ENCODE measurements at places on chromosomes 11 and 22. TPM values are rescaled to one million over a fixed set of nuclear protein-coding genes. Genes with fewer than 3 reads are reported as not detected.

GRCh38 chr11:6443269-6444003, 2.6 kb upstream of the HPX start:
- DNase-seq = peak; percentile 53

DNA sequence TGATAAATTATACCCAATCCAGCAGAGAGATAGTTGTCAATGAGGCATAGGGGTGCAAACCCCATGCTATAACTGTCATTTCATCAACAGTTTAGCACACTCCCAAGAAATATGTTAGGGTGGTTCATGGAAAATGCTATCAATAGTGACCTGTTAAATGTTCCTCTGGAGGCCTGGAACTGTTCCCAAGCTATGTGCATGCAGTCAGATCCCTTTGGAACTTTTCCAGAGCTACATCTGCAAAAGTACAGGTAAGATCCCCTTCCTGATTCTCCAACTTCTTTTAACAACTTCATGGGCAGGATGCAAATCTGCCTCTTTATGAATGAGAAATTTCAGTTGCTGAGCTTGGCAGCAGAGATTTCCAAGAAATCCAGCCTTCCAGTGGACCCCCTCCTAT, 27.2 kb downstream of the ABTB2 start:
- no peak for DNase-seq

DNA sequence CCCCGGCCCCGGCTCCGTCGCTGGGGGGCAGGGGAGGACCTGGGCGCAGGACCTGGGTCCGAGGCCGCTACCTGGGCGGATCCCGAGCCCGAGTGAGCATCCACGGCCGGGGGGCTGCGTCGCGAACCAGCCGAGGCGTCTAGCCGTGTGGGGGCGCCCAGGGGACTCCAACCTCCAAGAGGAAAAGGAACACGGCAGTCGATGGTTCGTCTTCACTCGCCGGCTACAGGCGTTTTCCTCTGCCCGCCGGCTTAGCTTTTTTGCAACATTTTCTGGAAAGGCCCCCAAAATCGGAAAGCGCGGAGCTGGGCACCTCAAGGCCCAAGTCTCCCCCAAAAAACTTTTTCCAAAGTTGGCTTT, 666 bp downstream of the PDGFB start:
- DNase-seq = no peak

DNA sequence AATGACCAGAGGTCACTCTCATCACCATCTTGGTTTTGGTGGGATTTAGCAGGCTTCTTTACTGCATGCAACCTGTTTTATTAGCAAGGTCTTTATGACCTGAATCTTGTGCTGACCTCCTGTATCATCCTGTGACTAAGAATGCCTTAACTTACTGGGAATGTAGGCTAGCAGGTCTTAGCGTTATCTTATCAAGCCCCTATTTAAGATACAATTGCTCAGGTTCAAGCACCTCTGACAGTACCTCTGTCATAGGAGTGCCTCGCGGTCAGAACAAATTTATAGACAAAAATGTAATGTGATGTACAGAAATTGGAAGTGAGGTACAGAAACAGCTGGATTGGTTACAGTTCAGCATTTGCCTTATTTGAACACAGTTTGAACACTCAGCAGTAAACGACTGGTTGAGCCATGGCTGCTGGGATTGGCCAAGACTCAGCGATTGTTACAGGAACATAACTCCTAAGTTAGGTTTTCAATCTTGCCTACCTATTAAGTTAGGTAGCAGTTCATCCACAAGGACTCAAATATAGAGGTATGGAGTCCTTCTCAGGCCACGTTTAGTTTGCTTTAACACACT, 16.1 kb upstream of the TMEM123 start:
- DNase-seq = no peak

- no peak for DNase-seq
These were observed 534.4 kb downstream of the MN1 start for GRCh38 chr22:27267145-27267544.

- DNase-seq = no peak
These were observed 544.2 kb upstream of the CCDC179 start for GRCh38 chr11:23404225-23405160.

GRCh38 chr11:70124321-70125000, 46.3 kb downstream of the ANO1 start:
- no peak for DNase-seq

GRCh38 chr11:85718991-85719807, 33.2 kb upstream of the CCDC89 start:
- peak; percentile 99 for DNase-seq

- DNase-seq = peak; percentile 56
These were observed 10.9 kb downstream of the MTMR2 start for GRCh38 chr11:95912902-95913560.

GRCh38 chr11:72525466-72525865, 91.1 kb upstream of the CLPB start:
- DNase-seq = no peak

GRCh38 chr22:48402591-48403031, 1425.1 kb downstream of the BRD1 start:
- no peak for DNase-seq

GRCh38 chr11:1878137-1879031, 13.3 kb downstream of the PRR33 start:
- no peak for DNase-seq

- DNase-seq = no peak
These were observed 1.0 kb downstream of the MOGAT2 start for GRCh38 chr11:75718419-75719339.

GRCh38 chr11:44747316-44747715, 20.6 kb downstream of the TSPAN18 start:
- no peak for DNase-seq

- no peak for DNase-seq
These were observed 63.9 kb downstream of the MYH9 start for GRCh38 chr22:36323855-36324331.

GRCh38 chr22:38572065-38572464, 2.1 kb upstream of the DMC1 start:
- DNase-seq = peak; percentile 29

The OR2D2 gene
- total RNA-seq = not detected

The MIOX gene
- 0.13 TPM for total RNA-seq

The ZNRD2 gene
- total RNA-seq = 137 TPM

The GPHA2 gene
- total RNA-seq = 0.53 TPM
